ENCODE measurements at places on chromosomes 1 and 21. TPM values are rescaled to one million over a fixed set of nuclear protein-coding genes. Genes with fewer than 3 reads are reported as not detected.

DNA sequence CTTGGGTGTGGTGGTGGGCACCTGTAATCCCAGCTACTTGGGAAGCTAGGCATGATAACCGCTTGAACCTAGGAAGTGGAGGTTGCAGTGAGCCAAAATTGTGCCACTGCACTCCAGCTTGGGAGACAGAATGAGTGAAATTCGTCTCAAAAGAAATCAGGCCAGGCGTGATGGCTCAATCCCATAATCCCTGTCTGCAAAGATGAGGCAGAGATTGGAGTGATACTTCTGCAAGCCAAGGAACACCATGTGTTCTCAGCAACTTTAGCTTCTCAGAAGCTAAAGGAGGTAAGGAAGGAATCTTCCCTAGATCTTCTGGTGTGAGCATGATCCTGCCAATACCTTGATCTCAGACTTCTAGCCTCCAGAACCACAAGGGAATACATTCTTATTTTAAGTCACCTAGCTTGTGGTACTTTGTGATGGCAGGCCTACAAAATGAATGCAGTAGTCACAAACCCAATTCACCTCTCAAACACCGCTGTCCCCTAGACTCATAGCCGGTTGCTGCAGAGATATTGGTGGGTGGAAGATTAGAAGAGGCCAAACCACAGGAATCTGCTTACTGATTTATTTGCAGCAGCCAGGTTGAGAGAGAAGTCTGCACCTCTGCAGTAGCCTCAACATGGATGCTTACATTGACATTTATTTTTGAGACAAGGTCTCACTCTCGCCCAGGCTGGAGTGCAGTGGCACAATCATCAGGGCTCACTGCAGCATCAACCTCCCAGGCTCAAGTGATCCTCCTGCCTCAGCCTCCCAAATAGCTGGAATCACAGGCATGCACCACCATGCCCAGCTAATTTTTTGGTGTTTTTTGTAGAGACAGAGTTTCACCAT lies 18.6 kb downstream of the L1TD1 start:
- peak; percentile 59 for DNase-seq

DNA sequence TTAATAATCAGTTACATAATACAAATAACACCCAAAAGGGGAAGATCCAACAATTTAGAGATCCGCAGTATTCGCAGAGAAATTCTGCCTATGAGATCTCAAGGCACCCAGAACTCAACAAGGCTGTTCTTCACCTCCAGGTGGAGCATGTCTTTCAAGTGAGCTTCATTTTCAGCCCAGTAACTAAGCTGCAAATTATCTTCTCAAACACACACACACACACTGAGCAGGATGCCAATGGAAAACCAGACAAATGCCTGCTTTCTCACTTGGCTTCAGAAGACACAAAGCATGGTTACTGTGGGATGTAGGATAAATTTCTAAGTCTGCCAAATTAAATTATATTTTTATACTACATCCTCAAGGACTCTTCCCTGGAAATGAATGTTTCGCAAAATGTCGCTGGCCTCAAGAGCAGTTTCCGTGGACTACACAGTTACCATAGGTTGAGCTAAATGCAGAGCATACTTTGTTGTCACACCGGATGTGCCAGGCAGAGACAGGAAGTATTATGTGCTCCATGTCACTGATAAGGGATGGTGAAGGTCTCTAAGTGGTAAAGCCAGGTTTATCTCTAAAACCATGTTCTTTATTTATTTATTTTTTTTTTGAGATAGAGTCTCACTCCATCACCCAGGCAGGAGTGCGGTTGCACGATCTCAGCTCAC lies 30.3 kb downstream of the UBR4 start:
- DNase-seq: no peak

Gene GMEB1
- total RNA-seq: 11.4 TPM

Gene LCE3C
- total RNA-seq: not detected

Gene OPTC
- not detected for total RNA-seq
